ENCODE measurements at places on chromosomes 2 and 18. TPM values are rescaled to one million over a fixed set of nuclear protein-coding genes. Genes with fewer than 3 reads are reported as not detected.

The KRTCAP3 gene
- 7.5 TPM for total RNA-seq

The RTP5 gene
- total RNA-seq: not detected

The ATIC gene
- 140 TPM for total RNA-seq

The EFR3B gene
- total RNA-seq: not detected

The G6PC2 gene
- not detected for total RNA-seq

The KCNG2 gene
- not detected for total RNA-seq

The STON1 gene
- total RNA-seq: 3.0 TPM

The STAT4 gene
- total RNA-seq: 124 TPM

The MSH6 gene
- total RNA-seq: 77.4 TPM

The CYP27A1 gene
- total RNA-seq: not detected

The GPR75 gene
- 1.4 TPM for total RNA-seq

The WNT10A gene
- 0.70 TPM for total RNA-seq
